Cerebellar nuclear complex (tissue), 1 donor: ENCODE measurements at places on chromosomes 16 and 17.

DNA sequence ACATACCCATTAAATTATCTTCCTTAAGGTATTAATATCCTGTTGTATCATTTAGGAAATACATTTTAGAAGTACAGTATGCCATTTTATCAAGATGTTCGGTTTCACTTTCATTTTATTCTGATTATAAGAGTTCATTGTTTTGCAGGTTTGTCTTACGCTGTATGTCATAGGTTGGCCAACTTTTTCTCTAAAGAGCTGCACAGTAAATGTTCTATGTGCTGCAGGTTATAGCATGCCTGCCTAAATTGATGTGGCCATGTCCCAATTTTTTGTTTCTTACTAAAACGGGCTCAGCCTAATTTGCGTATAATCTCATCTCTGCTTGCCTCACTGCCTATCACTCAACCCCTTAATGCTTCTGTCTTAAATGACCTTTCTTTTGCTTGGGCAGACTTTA, 126.4 kb downstream of the USP22 start:
- DNase-seq, result no peak

GRCh38 chr16:11560701-11561453, 25.8 kb downstream of the LITAF start:
- no peak for DNase-seq

DNA sequence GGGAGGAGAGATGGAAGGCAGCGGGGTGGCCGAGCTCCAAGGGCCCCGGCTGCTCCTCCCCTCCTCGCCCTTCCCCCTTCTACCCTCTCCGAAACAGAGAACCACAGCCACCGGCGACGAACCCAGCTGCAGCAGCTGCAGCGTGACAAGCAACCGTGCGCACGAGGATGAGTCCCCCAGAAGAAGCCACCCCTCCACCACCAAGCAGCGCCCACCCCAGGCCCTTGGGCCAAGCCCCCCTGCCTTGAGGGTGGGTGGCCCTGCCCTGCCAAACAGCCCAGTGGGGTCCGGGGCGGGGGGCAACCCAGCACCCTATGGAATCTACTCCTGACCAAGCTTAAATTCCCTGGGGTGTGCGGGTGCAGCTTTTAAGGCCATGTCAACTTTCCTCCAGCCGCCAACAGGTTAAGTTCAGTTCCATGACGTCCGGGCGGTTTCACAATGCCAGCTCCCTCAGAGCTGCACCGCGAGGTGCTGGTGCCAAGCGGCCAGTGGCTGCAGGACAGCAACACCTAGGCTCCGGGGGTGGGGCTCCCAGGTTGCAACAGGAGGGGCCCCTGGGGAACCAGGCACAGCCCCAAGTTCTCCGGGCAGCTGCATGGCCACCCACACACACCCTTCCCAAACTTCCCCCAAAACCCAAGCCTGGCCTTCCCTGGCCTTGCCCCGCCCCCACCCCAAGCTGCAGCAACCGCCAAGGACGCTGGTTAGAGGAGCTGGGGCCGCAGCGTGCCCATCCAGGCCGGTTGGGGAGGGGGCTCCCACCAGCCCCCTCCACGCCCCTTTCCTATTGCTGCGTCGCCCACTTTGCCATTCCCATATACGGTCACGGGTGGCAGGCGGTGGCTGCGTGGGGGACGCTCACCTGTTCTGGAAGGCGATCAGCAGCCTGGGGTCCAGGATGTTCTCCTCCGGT, 2.0 kb downstream of the CBX4 start:
- DNase-seq, result no peak

GRCh38 chr17:20965492-20965891, 77.3 kb downstream of the USP22 start:
- DNase-seq, result no peak

DNA sequence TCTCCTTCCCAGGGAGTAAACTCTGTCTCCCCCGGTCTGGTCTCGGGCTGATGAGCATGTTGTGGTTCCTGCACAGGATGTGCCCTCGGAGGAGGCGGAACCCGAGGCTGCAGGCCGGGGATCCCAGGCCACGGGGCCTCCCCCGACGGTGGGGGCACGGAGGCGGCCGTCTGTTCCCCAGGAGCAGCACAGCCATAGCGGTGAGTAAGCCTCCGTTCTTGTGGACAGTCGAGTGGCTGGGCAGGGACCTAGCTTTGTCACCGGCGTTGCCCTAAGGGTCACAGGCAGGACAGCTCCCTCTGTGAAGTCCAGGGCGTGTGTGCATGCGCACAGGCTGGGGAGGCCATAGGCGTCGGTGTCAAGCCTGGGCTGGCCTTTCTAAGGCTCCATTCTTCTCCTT, 3.5 kb downstream of the ZNF213 start:
- no peak for DNase-seq

GRCh38 chr17:48528936-48529682, 1.7 kb downstream of the HOXB1 start:
- DNase-seq, result no peak

- DNase-seq, result no peak
Measured at GRCh38 chr16:89139907-89140361, 31.6 kb upstream of the CDH15 start.

- no peak for DNase-seq
Measured at GRCh38 chr16:89923640-89924296, 626 bp downstream of the TUBB3 start.

GRCh38 chr17:58316260-58316960, 12.2 kb downstream of the TSPOAP1 start:
- no peak for DNase-seq

DNA sequence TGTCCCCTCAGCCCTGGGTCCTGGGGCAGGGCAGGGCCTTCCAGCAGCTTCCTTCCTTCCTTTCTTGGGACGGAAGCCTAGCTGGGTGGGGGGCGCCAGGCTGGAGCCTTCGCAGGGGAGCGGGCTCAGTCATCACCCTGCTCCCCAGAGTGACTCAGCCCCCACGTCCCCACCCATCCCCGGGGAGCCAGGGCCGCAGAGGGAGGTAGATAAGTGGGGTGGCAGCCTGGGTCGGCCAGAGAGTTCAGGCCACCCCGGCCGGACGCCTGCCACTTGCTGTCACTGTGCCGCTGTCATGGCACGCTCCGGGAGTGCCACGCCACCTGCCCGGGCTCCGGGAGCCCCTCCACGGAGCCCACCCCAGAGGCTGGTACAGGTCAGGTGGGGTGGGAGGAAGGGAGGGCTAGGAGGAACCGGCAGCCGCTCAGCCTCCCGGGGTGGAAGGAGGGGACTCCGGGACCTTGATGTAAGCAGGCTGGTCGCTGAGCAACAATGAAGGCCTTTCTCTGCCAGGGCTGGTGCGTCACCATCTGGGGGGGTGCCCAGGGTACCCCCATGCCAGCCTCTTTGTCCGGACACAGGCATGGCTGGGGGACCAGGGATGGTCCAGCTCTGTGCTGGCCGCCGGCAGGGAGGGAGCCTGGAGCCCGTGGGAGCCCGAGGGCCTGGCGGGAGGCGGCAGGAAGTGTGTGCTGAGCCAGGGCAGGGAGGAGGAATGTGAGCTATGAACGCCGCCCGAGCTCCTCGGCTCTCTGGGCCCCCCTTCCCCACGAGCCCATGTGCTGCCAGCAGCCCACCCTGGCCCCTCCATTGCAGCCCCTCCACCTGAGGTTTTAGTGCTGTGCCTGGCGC, 6.6 kb downstream of the NHERF2 start:
- DNase-seq, result no peak

- no peak for DNase-seq
Measured at GRCh38 chr17:62641153-62641552, 13.7 kb downstream of the MRC2 start.

GRCh38 chr17:58668598-58668935, 23.3 kb downstream of the TEX14 start:
- DNase-seq, result no peak

- DNase-seq, result no peak
Measured at GRCh38 chr16:72924537-72924926, 123.4 kb downstream of the ZFHX3 start.

- no peak for DNase-seq
Measured at GRCh38 chr17:77841742-77842527, 116.6 kb upstream of the TNRC6C start.

- DNase-seq, result no peak
Measured at GRCh38 chr17:16912021-16912962, 59.6 kb downstream of the TNFRSF13B start.

DNA sequence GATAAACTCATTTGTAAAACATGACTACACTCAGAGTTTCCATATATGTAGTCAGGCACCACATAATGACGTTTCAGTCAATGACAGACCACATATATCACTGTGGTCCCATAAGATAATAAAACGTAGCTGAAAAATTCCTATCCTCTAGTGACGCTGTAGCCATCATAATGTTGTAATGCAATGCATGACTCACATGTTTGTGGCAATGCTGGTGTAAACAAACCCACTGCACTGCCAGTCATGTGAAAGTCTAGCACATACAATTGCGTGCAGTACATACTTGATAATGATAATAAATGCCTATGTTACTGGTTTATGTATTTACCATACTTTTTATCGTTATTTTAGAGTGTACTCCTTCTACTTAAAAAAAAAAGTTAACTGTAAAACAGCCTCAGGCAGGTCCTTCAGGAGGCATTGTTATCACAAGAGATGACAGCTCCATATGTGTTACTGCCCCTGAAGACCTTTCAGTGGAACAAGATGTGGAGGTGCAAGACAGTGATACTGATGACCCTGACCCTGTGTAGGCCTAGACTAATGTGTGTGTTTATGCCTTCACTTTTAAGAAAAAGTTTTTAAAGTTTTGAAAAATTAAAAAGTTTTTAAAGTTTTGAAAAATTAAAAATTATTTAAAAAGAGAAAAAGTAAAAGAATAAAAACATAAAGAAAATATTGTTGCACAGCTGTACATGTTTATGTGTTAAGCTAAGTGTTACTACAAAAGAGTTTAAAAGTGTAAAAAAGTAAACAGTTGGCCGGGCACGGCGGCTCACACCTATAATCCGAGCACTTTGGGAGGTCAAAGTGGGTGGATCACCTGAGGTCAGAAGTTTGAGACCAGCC, 9.0 kb downstream of the STAT5B start:
- no peak for DNase-seq

DNA sequence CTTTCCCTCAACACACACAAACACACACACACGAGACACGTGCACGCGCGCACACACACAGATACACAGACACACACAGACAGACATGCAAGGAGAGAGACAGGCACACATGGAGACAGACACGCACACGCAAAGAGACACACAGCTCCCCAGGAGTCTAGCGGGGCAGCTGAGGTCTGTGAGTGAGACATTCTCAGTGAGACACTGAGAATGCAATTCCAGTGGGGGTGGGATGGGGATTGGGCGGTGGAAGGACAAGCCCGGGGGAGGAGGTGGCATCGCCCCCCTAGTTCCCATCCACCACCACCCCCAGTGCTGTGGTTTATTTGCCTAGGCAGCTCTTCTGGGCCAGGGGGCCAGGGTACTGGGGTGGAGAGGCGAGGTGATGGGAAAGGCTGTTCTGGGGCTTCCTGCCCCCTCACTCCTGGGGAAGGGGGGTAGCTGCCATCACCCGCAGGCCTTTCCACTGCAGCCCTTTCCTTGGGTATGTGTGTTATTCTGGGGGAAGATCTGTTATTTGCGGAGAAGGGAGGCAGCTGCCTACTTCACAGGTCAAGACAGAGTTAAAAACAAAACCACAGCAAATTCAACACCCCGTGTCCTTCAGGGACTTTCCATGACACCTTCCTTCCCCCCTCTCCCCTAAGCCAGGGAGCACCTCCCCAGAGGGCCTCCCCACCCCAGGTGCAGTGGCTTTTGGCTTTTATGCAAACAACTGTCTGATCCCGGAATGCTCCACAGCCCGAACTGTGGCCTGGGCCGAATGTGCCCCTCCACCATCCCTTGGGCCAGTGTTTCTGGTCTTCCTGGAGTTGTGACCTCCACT, 18.0 kb downstream of the GRB7 start:
- DNase-seq, result no peak

GRCh38 chr17:43874293-43874692, 27.3 kb downstream of the CD300LG start:
- no peak for DNase-seq

DNA sequence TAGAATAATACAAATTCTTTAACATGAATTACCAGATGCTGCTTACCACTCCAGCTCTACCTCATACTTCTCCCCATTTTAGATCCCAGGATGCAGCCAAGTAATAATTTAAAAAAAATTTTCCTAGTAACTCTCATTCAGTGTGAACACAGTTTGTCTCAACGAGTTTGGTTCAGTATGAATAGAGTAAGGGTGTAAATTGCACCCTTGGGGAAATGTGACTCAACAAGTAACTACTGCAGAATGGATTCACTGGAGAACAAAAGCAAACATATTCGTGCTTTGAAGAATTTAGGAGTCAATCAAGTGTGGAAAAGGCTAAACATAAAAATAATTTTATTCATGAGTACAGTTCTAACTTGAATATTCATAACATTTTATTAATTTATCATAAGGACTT, 23.0 kb downstream of the KCNJ16 start:
- no peak for DNase-seq

- no peak for DNase-seq
Measured at GRCh38 chr16:58336332-58337089, 41.7 kb upstream of the PRSS54 start.

- no peak for DNase-seq
Measured at GRCh38 chr17:64130559-64131001, 636 bp upstream of the ERN1 start.

GRCh38 chr17:27862004-27862403, 31.2 kb downstream of the LYRM9 start:
- DNase-seq, result peak; percentile 7

DNA sequence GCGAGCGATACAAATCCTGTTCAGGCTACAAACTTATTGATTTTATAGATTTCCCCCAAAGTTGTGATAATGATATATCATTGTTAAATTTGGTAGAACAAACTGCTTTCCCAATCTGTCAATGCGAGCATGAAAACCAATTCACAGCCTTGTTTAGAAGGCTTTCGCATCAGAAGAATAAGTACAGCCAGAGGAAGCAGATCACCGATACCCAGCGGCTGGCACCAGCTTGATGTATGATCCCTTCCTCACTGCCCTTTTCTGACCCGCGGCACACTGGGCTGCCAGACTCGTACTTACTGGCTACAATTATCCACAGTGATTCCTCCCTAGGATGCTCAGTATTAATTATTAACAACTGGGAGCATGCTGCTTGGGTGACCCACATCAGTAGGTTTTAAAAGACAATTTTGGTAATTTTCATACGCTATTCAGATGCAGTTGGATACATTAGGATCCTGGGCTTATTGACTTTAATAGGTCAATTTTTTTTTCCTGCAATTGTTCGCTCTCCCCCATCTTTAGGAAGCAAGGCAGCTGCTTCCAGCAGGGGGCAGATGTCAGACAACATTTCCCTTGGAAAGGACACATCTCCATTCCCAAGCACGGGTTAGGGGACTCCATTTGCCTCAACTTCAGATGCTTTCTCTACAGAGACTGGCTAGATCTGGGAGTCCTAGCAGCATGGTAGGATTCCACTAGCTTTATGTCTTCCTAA, 582.7 kb upstream of the PSMD7 start:
- DNase-seq, result no peak

- DNase-seq, result no peak
Measured at GRCh38 chr16:2152695-2153506, 2.7 kb upstream of the TRAF7 start.

GRCh38 chr16:2737895-2738418, 14.5 kb upstream of the SRRM2 start:
- DNase-seq, result no peak

GRCh38 chr17:81221842-81222619, 734 bp downstream of the CEP131 start:
- DNase-seq, result no peak
